ENCODE measurements at places on chromosomes 7 and 10.

- no peak for DNase-seq
Measured at GRCh38 chr7:105600720-105601550, 19.6 kb upstream of the EFCAB10 start.

GRCh38 chr7:42831718-42832522 lies 80.0 kb downstream of the C7orf25 start:
- peak; percentile 62 for DNase-seq

- no peak for DNase-seq
Measured at GRCh38 chr7:87413951-87414793, 61.3 kb downstream of the ABCB4 start.

- no peak for DNase-seq
Measured at GRCh38 chr10:98251399-98251798, 16.6 kb downstream of the LOXL4 start.

DNA sequence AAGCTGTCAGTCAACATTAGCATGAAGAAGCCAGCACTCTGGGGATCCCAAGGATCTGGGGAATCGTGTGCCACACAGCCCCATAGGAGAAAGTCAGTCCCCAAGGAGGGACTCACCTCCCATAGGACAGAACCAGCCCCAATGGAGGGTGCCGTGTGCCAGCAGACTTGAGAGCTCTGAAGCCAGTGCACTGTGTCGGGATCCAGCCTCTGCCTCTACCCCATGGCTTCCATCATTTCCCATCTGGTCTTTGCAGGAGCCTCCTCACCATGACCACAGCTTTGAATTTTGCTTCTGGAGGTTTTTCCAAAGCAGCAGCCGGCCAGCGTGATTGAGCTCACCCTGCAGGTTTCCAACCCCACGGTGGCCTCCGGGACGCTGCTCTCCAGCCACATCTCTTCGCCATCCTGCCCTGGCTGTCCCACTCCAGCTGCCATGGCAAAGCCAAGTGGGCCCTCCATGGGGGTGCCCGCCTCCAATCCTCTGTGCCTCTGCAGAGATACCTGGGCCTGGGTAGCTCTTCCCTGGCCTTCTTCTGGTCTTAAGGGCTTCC lies 171.8 kb upstream of the SHH start:
- DNase-seq = no peak

DNA sequence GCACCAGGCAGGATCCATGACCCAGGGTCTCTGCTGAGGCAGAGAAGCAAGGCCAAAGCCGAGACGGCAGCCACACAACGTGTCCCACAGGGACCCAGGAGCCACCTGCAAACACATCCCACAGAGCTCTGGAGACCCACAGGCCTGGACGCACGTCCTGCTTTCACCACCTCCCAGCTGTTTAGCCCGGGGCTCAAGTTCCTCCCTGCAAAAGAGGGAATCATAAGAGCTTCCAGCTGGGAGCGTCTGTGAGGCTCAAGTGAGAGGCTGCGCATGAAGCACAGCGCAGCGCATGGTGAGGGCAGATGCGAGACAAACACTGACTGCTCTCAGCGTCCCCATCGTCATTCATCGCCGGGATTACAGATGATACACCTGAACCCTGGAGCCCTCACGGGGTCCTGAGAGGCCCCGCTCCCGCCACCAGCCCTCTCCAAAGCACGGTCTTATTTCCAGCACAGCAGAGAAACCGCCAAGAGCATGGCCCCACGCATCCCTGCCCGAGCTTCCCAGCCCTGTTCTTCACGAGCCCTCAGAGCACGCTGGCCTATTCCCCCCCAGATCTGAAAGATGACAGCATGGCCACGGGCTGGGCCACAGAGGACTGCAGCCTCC lies 88.7 kb downstream of the MAD1L1 start:
- no peak for DNase-seq

GRCh38 chr7:55365675-55366460 lies 731 bp downstream of the LANCL2 start:
- DNase-seq = peak; percentile 98

GRCh38 chr10:70699659-70700174 lies 27.4 kb downstream of the ADAMTS14 start:
- DNase-seq = no peak

DNA sequence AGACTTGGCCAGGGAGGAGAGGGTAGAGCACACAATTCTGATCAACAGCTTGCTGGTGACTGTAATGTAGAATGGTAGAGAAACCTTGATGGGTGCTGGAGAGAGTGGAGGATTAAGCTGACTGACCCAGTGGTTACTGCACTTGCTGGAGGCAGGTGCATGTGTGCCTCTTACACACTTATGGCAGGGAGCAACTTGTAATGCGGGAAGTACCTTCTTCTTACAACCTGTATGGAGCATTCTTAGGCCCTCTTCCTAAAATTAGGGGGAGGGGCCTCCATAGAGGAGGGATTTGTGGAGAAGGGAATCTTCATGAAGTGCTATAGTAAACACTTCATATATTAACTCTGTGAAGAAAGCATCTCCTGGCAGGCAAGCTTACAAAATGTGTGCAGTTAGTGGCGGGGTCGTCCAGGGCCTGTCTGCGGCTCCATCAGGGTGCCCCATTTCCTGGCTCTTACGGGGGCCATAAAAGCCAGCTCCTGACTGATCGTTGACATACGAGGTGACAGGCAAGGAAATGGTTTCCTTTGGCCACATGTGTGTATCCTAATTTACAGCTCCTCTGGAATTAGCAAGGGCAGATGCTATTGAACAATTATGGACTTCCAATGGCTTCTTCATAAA lies 113.5 kb downstream of the RTKN2 start:
- no peak for DNase-seq

DNA sequence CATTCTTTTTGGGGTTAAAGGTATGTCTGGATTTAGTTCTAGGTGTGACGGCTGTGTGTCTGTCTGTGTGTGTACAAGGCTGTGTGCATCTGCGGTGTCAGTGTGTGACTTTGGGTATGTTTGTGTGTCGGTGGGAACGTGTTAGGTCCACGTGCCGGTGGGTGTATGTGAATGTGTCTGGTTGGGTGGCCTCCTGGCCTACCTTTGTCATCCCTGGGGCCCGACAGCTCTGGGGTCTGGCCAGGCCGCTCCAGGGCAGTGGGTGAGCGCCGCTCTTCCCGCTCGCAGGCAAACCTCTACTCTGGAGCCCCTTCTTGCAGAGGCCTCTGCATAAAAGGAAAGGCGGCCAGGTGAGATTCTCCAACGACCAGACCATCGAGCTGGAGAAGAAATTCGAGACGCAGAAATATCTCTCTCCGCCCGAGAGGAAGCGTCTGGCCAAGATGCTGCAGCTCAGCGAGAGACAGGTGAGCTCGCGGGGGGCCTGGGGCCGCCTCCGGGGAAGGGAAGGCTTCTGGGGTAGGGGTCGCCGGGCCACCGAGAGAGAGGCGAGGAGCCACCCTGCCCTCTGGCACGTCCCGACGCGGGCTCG lies 2.4 kb downstream of the HHEX start:
- DNase-seq = no peak

- DNase-seq = no peak
Measured at GRCh38 chr10:32446536-32447406, 831 bp downstream of the CCDC7 start.

DNA sequence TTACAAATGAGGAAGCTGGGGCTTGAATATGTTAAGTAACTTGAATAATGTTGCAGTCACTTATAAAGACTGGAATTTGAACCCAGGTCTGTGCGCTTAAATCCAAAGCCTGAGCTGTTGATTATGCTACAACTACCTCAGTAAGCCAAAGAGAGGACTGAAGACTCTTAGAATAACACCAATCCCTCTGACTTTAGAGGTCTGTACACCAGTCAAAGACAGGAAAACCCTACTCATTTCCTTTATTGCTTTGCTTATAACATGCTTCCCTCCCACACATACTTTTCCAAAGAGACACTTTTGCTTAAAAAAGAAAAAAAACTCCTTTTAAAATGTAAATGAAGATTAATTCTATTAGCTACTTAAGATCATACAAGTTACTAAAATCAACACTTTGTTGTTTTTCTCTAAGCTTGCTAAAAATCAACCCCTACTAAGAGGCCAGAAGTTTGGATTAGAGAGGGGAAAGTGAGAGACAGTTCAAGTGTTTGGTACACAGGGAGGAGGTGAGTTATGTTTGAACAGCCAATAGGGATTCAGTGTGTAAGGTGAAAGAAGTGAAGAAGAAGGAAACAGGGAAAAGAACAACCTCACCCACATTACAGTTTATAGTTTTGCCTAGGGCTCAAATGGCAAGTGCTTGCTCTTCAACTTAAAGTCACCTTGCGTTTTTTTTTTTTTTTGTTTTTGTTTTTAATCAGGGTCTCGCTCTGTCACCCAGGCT lies 74.8 kb downstream of the MDH2 start:
- DNase-seq = no peak

DNA sequence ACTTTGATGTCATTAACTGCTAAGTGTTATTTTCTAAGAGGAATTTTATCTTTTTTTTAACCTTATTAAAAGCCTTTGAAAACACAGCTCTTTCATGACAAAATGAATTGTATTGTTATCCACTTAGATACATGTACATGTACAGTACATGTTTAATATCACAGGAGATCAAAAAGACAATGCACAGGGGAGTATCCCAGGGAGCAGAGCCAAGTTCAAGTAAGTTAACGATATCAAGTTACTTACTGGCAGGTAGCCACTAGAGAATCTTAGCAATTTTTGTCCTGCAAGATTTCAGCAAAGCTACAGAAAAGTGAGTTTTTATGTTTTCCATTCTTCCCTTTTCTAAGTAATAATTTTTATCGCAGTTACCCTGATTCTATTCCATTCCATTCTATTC lies 33.9 kb upstream of the ARL4A start:
- no peak for DNase-seq

- DNase-seq = peak; percentile 47
Measured at GRCh38 chr10:24467136-24467535, 256.6 kb downstream of the ARHGAP21 start.

- no peak for DNase-seq
Measured at GRCh38 chr10:98316661-98317060, 48.7 kb upstream of the LOXL4 start.

GRCh38 chr7:4883372-4884144 lies at the start of gene RADIL:
RADIL (minus strand) TSS chr7:4883716; CDS start chr7:4878139, 5,577 bp downstream.
- DNase-seq = peak; percentile 42

DNA sequence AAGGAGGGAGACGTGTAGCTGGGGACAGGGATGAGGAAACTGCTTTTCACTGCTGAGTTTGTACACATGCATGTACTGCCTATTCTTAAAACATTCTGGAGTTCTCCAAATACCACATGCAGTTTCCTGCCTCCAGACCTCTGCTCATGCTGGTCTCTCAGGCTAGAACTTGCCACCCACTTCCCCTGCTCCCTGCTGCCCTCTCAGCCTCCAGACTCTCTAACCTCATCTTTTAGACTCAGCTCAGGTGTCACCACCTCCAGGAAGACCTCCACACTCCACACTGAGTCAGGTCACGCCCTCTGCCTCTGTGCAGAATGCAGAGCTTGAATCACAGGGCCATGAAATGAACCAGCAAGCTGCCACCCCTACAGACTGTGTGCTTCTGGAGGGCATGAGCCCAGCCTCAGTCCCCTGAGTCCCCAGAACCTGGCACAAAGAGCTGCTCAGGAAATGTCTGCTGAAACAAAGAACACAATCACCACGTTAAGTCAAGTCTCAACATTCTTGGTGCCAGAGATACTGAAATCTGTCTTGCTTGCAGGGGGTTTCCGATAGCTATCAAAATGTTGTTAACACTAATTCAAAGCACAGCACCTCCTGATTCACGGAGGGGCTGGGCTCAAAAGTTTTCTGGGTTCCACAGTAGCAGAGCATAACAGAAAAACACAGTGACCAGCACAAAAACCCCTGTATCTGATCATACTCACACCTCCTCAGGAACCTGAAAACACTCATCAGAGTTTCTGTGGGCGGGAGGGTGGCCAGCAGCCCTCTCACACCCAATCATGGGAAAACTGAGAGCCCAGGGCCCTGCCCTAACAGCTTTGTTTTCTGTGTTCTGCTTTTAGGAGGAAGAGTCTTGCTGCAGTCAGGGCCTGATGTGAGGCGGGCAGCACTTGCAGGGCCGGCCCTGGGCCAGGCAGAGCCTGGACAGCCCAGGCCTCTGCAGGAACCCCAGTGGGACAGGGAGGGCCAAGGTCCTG lies 21.1 kb downstream of the FAM53B start:
- peak; percentile 52 for DNase-seq

DNA sequence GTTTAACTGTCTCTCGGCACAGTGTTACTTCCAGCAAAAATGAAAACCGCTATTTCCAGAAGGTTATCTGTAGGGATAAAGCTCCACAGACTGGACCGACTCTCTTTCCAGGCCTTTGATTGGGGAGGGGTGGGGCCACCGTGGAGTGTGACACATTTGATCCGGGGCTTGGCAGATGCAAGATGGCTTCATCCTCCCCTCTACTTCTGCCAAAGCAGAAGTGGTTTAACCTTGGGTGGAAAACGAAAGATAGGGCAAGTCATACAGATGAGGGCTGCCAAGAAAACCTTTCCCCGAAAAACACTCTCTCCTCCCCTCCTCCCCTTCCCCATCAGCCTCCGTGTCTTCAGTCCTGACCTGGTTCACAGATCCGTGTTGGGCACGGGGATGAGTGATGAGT lies 139.7 kb upstream of the SH2B2 start:
- no peak for DNase-seq

- DNase-seq = no peak
Measured at GRCh38 chr7:16936626-16937422, 55.0 kb upstream of the AGR3 start.

DNA sequence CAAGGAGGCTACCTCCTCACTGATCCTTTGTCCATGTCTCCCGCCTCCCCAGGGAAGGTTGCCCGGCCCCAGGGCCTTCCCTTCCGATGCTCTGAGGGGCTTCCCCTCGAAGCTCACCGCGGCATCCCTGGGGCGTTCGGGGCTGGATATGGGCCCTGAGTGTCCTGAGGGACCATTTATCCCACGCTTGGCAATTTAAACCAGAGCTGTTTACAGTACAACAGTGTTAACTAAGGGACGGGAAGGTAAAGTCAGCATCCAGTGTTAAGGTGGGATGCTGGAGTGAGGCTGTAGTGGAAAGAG lies 92.0 kb downstream of the TCERG1L start:
- no peak for DNase-seq

- peak; percentile 43 for DNase-seq
Measured at GRCh38 chr7:69598487-69599285, 411 bp downstream of the AUTS2 start.

DNA sequence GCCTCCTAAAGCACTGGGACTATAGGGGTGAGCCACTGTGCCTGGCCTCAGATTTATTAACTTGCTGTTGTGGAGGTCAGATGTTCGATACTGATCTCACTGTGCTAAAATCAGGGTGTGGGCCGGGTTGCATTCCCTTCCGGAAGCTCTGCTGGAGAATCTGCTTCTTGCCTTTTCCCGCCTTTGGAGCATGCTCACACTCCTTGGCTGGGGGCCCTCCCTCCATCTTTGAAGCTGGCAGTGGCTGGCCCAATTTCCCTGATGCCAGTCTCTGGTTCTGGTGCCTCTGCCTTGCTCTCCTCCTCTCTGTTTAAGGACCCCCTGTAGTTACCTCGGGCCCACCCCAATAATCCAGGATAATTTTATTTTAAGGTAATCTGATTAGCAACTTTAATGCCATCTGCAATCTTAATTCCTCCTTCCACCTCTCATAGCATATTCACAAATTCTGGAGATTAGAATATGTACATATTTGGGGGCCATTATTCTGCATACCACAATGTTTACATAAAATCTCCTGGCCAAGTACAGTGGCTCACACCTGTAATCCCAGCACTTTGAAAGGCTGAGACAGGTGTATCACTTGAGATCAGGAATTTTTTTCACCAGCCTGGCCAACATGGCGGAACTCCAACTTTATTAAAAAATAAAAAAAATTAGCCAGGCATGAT lies 7.9 kb upstream of the PITRM1 start:
- DNase-seq = no peak
